ENCODE measurements at places on chromosomes 4 and X.

GRCh38 chr4:14592950-14593349, 409.3 kb upstream of the CPEB2 start:
- DNase-seq: no peak

DNA sequence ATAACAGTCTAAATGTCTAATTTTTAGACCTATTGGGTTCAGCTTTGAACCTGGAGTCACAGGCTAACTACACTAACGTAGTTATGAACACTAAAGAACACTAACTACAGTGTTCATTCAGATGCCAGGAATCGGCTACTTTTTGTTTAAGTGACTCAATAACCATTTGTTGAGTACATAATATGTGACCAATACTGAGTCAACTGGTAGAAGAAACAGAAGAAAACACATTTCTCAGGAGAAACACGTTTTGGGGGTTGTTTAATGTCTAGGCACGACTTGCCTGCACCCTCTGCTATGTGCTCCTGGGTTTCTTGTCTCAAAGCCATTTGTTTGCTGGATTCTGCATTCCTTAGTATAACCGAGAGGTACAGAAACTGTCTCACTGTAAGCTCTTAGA, 18.6 kb upstream of the CLNK start:
- DNase-seq: no peak

DNA sequence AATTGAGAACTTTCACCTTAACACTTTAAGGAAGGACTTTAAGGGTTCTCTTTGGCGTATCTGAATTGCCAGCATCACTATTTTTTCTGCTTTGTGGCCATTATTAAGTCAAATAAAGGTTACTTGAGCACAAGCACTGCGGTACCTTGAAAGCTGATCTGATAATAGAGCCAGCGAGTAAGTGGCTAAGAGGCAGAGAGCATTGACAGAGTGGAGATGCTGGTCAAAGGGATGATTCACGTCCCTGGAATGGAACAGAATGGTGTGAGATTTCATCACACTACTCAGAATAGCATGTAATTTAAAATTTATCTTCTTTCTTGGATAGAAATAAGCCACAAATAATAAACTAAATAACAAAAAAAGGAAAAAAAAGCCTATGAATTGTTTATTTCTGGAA, 57.1 kb upstream of the NPFFR2 start:
- DNase-seq: no peak

GRCh38 chr4:78312989-78313753, 238.4 kb upstream of the ANXA3 start:
- no peak for DNase-seq
